ENCODE measurements at places on chromosomes 5 and 9.

DNA sequence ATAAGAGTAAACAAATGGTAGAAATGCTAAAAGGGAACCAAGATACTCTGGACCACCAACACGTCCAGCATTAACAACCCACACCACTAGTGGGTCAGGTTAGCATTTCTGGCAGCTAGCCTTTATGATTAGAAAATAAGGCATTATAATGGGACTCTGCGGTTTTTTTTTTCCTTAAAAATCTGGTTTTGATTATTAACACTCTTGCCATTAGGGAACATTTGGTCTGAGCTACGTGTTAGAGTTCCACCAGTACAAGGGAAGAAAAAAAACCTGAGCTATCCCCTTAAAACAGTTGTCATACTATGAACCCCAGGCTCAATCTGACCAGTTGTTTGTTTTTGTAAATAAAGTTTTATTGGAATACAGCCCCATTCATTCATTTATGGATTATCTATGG is 110.4 kb downstream of the NTRK2 start:
- H3K36me3 ChIP-seq, result no peaks in the 10 kb centered on the region
- H3K27me3 ChIP-seq, result no peaks in the 10 kb centered on the region
- no peak for DNase-seq
- H3K4me1 ChIP-seq, result no peaks in the 10 kb centered on the region
- H3K27ac ChIP-seq, result no peak overlapping the region

GRCh38 chr5:162654661-162655405 is 587.3 kb downstream of the GABRG2 start:
- H3K27ac ChIP-seq, result no peak overlapping the region
- H3K36me3 ChIP-seq, result no peaks in the 10 kb centered on the region
- H3K4me1 ChIP-seq, result no peaks in the 10 kb centered on the region

DNA sequence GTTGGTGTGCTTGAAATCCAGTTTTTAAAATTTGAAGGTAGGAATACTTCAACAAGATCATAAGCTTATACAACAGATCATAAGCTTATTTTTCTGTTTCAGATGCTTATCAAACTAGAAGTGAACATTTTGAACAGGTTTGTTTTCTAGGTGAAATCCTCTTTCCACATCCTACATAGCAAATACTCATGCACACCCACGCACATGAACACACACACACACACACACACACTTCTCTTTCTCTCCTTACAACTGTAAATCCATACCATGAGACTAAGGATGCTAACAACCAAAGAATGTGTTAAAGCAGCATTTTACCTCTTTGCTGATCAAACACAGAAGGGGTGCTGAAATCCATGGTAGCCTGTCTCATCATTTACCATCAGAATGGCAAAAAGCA is 592 bp downstream of the ANKRD55 start:
- no peaks in the 10 kb centered on the region for H3K27me3 ChIP-seq
- H3K4me1 ChIP-seq, result no peaks in the 10 kb centered on the region
- no peak overlapping the region for H3K27ac ChIP-seq
- no peak for DNase-seq

DNA sequence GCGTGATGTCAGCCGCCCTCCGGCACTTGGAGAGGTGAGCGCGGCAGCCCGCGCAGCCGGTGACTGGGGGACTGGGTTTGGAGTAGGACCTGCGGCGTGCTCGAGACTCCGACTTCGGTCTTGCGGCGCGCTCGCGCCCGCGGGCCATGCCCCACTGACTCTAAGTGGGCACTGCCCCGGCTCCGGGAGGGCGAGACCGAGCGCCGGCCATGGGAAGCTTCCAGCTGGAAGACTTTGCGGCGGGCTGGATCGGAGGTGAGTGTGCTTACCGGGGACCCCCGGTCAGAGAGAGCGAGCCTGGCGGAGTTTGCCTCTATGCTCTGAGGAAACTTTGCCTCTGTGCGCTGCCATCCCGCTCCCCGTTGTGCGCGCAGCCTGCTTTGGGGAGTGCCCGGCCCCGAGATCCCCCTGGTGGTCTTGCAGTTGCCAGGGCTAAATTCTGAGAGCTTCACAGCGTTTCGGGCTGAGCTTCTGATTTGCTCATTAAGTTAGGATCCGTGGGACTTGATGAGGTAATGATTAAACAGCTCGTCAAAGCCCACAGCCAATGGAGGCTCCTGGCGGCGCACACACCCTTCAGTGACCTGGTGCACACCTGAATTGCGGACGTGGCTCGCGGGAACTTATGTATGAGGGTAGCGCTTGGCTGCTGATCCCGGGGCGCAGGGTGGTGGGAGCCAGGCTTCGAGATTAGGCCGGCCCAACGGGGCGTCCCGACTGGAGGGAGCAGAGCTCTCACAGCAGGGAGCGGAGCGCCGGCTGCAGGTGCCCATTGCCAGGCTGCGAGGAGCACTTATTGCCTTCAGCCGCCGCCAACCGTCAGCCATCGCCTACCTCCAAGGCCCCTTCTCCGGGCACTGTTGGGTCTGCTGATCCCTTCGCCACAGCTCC is at the start of gene SLC25A48:
Gene SLC25A48, plus strand, starts transcription at position 25 of the 891 bp plus-strand sequence. Its CDS starts 185 bp downstream, at position 210.
- no peak within 1 kb of the TSS for H3K27ac ChIP-seq
- no peaks in the 10 kb centered on the region for H3K36me3 ChIP-seq
- peak within 1 kb of the TSS; percentile 27 for H3K4me3 ChIP-seq
- peak; percentile 76 for DNase-seq
- H3K27me3 ChIP-seq, result no peaks in the 10 kb centered on the region

DNA sequence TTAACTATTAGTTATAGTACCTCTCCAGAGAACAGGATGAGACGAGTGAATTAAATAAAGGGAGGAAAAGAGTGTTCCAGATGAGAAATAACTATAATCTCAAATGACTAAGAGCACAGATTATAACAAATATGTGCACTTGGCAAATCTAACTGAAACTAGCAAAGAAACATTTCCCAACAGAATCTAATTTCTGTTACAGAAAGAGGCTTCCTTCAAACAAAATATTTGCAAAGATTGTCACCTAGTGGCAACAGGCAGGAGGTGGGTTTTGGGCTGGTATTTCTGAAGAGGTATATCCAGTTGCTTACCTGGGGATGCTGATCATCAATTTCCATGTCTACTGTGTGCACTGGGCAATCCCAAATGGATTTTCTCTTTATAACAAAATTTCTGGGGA is 5.6 kb upstream of the SPDL1 start:
- no peak for DNase-seq
- H3K4me3 ChIP-seq, result no peak overlapping the region
- no peaks in the 10 kb centered on the region for H3K27me3 ChIP-seq
- no peaks in the 10 kb centered on the region for H3K36me3 ChIP-seq
- no peaks in the 10 kb centered on the region for H3K4me1 ChIP-seq

GRCh38 chr9:122059955-122060324 is 33.2 kb downstream of the TTLL11 start:
- H3K4me1 ChIP-seq, result peaks cover 3% of the 10 kb centered on the region
- no peak overlapping the region for H3K4me3 ChIP-seq
- H3K36me3 ChIP-seq, result no peaks in the 10 kb centered on the region
- H3K27me3 ChIP-seq, result no peaks in the 10 kb centered on the region

DNA sequence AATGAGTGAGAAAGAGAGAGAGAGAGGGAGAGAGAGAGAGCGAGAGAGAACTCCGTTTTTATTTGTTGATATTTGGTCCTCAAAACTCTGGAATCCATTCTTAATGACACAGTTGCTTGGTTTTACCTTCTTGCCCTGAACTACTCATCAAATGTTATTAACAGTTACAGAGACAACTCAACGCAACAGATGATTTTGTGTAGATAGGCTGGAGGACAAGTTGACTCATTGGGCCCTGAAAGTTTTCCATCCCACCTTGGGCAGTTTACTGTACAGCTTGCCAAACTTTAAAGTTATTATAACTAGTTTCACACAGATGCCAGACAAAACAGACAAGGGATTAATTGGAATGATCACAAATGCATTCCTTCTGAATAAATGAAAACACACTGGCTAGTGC is 339.9 kb downstream of the ARL15 start:
- no peak overlapping the region for H3K27ac ChIP-seq
- H3K4me3 ChIP-seq, result no peak overlapping the region
- no peaks in the 10 kb centered on the region for H3K27me3 ChIP-seq
- no peaks in the 10 kb centered on the region for H3K36me3 ChIP-seq
- DNase-seq, result no peak

- H3K36me3 ChIP-seq, result no peaks in the 10 kb centered on the region
- H3K4me3 ChIP-seq, result no peak overlapping the region
- no peak overlapping the region for H3K27ac ChIP-seq
- DNase-seq, result no peak
- no peaks in the 10 kb centered on the region for H3K4me1 ChIP-seq
These were observed 142.8 kb upstream of the EFNA5 start for GRCh38 chr5:107813559-107813958.

DNA sequence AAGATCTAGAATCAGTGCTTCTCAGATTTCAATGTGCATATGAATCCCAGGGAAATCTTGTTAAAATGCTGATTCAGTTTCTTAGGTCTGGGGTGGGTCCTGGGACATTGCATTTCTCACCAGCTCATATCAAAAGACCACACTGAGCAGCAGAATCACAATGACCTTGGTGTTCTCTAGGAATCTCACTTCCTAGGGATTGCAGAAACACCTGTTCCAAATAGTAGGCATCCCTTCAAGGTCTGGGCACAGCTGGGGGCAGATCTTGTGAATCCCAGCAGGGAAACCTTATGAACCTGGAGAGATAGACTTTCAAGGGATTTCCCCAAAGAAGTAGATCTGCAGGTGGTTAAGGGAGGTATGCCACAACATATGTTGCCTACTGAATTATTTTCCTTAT is 8.9 kb upstream of the GARNL3 start:
- no peaks in the 10 kb centered on the region for H3K4me1 ChIP-seq
- H3K4me3 ChIP-seq, result no peak overlapping the region
- no peak for DNase-seq
- no peak overlapping the region for H3K27ac ChIP-seq
- no peaks in the 10 kb centered on the region for H3K36me3 ChIP-seq

GRCh38 chr5:91977579-91977978 is 594.5 kb upstream of the ARRDC3 start:
- H3K36me3 ChIP-seq, result no peaks in the 10 kb centered on the region
- no peak for DNase-seq
- no peak overlapping the region for H3K27ac ChIP-seq
- H3K4me3 ChIP-seq, result no peak overlapping the region

GRCh38 chr5:172713809-172714490 is 57.0 kb downstream of the DUSP1 start:
- no peaks in the 10 kb centered on the region for H3K27me3 ChIP-seq
- peak overlapping the region; percentile 55 for H3K27ac ChIP-seq
- H3K4me1 ChIP-seq, result peaks cover 34% of the 10 kb centered on the region
- no peak overlapping the region for H3K4me3 ChIP-seq
- H3K36me3 ChIP-seq, result no peaks in the 10 kb centered on the region
- DNase-seq, result no peak

GRCh38 chr9:27059412-27059811 is 49.6 kb upstream of the TEK start:
- H3K36me3 ChIP-seq, result no peaks in the 10 kb centered on the region
- H3K4me3 ChIP-seq, result no peak overlapping the region
- no peak overlapping the region for H3K27ac ChIP-seq
- peaks cover 4% of the 10 kb centered on the region for H3K4me1 ChIP-seq
- H3K27me3 ChIP-seq, result no peaks in the 10 kb centered on the region

- DNase-seq, result no peak
- no peak overlapping the region for H3K27ac ChIP-seq
- H3K27me3 ChIP-seq, result no peaks in the 10 kb centered on the region
- H3K4me3 ChIP-seq, result no peak overlapping the region
These were observed 98.3 kb downstream of the SUSD1 start for GRCh38 chr9:112076814-112077213.

DNA sequence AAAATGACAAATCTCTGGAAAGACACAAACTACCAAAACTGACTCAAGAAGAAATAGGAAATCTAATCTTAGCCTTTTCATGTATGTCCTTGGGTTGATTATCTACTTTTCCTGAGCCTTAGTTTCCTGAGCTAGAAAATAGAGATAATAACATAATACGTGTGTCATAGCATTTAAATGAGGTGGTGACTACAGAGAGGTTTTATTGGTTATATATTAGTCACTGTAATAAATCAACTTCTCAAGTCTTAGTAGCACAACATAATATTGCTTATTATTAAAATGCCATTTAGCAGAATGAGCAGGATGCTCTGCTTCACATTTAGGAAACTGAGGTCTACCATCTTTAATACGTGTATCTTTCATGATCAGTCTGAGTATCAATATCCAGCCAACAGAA is 7.1 kb upstream of the PJA2 start:
- H3K27ac ChIP-seq, result no peak overlapping the region
- DNase-seq, result no peak
- no peak overlapping the region for H3K4me3 ChIP-seq
- peaks cover 15% of the 10 kb centered on the region for H3K4me1 ChIP-seq
- H3K36me3 ChIP-seq, result no peaks in the 10 kb centered on the region

GRCh38 chr9:130128251-130128650 is 44.0 kb upstream of the NCS1 start:
- H3K4me1 ChIP-seq, result no peaks in the 10 kb centered on the region
- DNase-seq, result no peak
- no peaks in the 10 kb centered on the region for H3K36me3 ChIP-seq
- H3K27ac ChIP-seq, result peak overlapping the region; percentile 12
- H3K4me3 ChIP-seq, result no peak overlapping the region

- no peak for DNase-seq
- no peaks in the 10 kb centered on the region for H3K36me3 ChIP-seq
- H3K27ac ChIP-seq, result no peak overlapping the region
- no peak overlapping the region for H3K4me3 ChIP-seq
These were observed 65.8 kb upstream of the NFIL3 start for GRCh38 chr9:91489361-91489899.

GRCh38 chr9:8095672-8096086 is 296.1 kb upstream of the DMAC1 start:
- H3K4me3 ChIP-seq, result no peak overlapping the region
- H3K27me3 ChIP-seq, result no peaks in the 10 kb centered on the region
- H3K27ac ChIP-seq, result no peak overlapping the region
- no peaks in the 10 kb centered on the region for H3K4me1 ChIP-seq
- DNase-seq, result no peak

GRCh38 chr5:44486591-44486990 is 97.4 kb upstream of the FGF10 start:
- no peak for DNase-seq
- H3K27ac ChIP-seq, result no peak overlapping the region
- H3K27me3 ChIP-seq, result no peaks in the 10 kb centered on the region
- no peak overlapping the region for H3K4me3 ChIP-seq
- no peaks in the 10 kb centered on the region for H3K4me1 ChIP-seq

DNA sequence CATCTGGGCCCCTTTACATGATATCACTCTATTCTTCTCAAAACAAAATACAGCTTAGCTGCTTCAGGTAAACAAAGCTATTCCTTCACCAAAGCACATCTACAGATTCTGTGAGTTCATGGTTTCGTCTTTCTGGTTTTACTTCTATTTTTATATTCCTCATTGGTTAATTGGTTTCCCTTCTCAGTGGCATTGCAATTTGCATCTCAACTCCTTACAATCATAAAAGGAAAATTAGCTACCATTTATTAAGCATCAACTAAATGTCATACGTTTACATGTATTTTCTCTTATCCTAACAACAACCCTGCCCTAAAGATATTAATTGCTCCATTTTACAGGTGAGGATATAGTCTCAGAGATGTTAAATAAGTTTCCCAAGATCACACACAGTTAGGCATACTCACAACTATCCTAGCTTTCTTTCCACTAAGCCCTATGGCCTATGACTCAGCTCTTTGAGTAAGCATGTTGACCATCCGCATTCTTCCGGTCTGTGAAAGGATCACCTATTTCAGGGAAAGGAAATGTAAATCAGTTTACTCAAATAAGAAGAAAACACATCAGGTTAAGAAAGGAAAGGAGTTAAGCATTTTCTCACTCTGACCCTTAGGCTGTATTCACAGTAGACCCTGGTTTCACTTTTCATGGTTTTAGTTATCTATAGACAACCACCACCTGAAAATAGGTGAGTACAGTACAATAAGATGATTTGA is 146.1 kb downstream of the CAAP1 start:
- H3K36me3 ChIP-seq, result no peaks in the 10 kb centered on the region
- H3K4me1 ChIP-seq, result no peaks in the 10 kb centered on the region
- H3K4me3 ChIP-seq, result no peak overlapping the region
- no peaks in the 10 kb centered on the region for H3K27me3 ChIP-seq
- H3K27ac ChIP-seq, result no peak overlapping the region
